ENCODE measurements at places on chromosomes 7 and 10.

DNA sequence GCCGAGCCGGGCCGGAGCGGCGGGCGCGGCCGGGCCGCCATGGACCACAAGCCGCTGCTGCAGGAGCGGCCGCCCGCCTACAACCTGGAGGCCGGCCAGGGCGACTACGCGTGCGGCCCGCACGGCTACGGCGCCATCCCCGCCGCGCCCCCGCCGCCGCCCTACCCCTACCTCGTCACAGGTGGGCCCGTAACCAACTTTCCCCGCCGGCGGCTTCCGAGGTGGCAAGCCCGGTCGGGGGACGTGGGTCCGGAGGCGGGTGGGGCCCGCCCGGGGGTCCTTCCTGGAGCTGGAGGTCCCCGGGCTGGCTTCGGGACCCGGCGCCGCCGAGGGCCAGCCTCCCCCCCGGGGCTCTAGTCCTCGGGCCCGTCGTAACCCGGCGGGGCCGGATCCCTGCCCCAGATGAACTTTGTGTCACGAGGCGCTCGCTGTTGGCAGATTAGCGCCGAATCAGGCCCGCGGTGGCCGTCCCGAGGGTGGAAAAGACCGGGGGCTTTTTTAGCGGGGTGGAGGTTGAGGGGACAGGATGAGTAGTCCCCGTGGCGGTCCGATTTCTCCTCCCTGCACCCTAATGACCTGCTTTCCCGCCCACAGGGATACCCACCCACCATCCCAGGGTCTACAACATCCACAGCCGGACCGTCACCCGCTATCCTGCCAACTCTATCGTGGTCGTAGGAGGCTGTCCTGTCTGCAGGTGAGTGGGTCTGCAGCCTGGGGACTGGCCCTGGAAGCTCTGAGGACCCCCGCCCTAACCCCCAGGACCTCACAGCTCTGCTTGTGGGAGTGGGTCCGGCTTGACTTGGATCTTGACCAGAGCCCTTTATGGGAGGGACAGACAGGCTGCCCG, 496 bp downstream of the BRI3 start:
- no peak for DNase-seq

GRCh38 chr7:26187380-26188205, 13.0 kb downstream of the HNRNPA2B1 start:
- DNase-seq, result peak; percentile 46

DNA sequence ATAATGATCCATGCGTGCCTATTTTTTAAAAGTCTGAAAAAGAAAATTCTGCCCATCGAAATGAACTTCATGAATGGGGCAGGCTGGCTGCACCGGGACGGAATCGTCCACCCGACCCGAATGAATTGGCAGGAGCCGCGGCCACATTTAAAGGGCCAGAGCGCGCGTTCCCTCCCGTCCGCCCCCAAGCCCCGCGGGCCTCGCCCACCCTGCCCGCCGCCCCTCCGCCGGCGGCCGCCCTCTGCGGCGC, 319 bp upstream of the GATA3 start:
- no peak for DNase-seq

GRCh38 chr10:6621536-6621935, 41.5 kb upstream of the PRKCQ start:
- no peak for DNase-seq

GRCh38 chr10:131882590-131883451, 18.0 kb upstream of the PPP2R2D start:
- no peak for DNase-seq
